Activated CD4-positive, alpha-beta T cell treated with anti-CD3 and anti-CD28 coated beads for 36 hours (primary cell): ENCODE measurements at places on chromosomes 2 and 18. TPM values are rescaled to one million over a fixed set of nuclear protein-coding genes. Genes with fewer than 3 reads are reported as not detected.

DNA sequence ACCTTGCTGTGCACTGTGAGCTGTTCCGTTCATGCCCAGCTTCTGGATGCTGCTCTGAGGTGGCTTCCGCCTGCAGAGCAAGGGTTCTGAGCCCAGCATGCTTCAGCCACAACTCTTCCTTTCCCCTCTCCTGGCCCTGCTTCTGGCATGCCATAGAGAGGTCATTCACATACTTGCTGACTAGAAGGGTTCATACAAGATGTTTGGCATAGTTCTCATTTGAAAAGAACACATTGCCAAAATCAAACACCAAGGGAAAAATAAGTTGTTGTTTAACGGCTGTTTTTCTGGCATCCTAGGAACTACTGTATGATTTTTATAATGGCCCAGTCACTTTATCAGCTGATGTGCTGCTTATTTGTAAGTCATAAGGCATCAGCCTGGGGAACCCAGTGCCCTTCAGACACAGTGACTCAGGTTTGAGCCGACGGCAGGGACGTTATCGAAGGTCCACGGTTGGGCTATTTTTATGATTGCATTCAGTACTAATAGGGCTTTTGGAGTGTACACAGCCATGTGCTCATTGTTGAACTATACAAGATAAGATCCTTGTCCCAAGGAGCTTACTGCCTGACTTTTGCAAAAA is 53.9 kb upstream of the CTAGE1 start:
- DNase-seq: no peak
- no peak overlapping the region for H3K27ac ChIP-seq
- no peaks in the 10 kb centered on the region for H3K4me1 ChIP-seq
- no peak overlapping the region for H3K4me3 ChIP-seq
- no peaks in the 10 kb centered on the region for H3K36me3 ChIP-seq

- H3K4me1 ChIP-seq: no peaks in the 10 kb centered on the region
- no peaks in the 10 kb centered on the region for H3K27me3 ChIP-seq
- no peaks in the 10 kb centered on the region for H3K36me3 ChIP-seq
- no peak overlapping the region for H3K4me3 ChIP-seq
- no peak for DNase-seq
- no peak overlapping the region for H3K27ac ChIP-seq
Measured at GRCh38 chr18:543447-544078, 36.6 kb upstream of the CETN1 start.

DNA sequence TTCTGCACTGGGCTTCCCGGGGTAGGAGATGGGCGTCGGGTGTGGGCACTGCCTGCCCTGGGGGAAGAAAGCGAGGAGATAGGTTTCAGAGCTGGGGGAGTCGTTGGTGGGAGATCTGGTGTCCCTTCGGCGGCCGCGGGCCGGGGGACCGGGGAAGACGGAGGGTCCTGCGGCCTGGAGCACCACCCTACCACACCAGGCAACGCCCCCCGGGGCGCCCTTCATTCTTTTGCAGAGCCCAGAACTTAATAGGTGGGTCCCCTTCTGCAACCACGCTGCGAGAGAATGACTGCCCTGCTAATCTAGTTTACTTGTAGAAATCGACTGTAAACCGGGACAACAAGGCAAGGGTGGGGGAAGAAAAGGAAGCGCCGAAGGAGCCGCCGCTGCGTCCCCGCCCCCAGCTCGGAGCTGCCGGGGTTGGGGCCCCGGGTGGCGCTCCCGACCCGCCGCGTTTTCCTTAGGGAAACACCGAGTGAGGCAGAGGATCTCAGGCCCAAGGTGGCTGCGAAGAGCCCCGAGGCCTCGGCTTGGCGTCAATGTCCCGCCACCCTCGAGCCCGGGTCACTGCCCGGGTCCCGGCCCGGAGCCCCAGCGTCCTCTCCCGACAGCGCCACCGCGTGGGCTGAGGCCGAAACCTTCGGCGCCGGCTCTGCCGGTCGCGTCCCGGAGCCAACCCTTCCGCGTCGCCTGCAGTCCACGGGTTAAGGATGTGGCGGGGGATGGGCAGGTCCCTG is 5.4 kb upstream of the SATB2 start:
- H3K27ac ChIP-seq: no peak overlapping the region
- H3K27me3 ChIP-seq: peaks cover 56% of the 10 kb centered on the region
- no peaks in the 10 kb centered on the region for H3K36me3 ChIP-seq
- peaks cover 18% of the 10 kb centered on the region for H3K4me1 ChIP-seq
- H3K4me3 ChIP-seq: peak overlapping the region; percentile 49

The MLPH gene
- total RNA-seq: 0.82 TPM

The DLX1 gene
- not detected for total RNA-seq

The MEP1B gene
- total RNA-seq: not detected

The CFC1 gene
- not detected for total RNA-seq

The CNDP1 gene
- not detected for total RNA-seq

DNA sequence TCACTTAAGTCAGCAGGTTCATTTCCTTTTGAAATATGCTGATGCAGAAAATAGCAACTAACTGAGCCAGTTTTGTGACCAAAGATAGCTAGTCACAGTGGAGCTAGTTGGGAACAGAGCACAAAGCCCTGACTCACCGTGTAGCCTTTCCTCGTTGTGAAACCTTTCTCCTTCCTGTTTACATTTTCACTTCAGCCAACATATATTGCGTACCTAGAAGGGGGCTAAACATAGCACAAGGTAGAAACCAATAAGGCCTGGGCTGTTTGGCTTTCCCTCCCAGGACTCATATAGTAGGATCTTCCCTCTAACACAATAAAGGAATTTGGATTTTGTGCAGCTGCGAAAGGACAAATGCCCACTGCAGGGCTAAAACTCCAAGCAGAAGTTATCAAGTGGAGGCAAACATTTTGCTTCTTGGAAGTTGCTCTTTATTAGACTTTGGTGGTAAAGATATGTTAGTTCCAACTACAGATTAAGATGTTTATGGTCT is 24.5 kb upstream of the LPIN2 start:
- H3K27me3 ChIP-seq: no peaks in the 10 kb centered on the region
- no peaks in the 10 kb centered on the region for H3K36me3 ChIP-seq
- peak; percentile 40 for DNase-seq
- H3K27ac ChIP-seq: no peak overlapping the region

DNA sequence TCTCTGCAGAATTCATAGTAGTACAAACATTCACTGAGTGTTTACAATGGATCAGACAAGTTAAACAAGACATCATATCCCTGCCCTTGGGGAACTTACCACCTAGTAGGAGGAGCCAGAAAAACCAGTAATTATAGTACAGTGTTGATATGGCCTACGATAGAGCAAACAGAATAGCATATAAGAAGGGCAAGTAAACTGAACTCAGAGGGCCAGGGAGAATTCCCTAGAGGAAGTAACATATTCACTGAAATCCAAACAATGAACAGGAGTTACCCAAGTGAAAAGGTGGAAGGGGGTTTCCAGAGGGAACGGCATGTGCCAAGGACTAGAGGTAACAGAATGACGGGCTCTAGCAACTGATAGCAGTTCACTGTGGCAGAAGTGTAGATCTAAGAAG is 34.1 kb downstream of the NHEJ1 start:
- no peaks in the 10 kb centered on the region for H3K27me3 ChIP-seq
- H3K4me3 ChIP-seq: no peak overlapping the region
- no peak for DNase-seq
- no peak overlapping the region for H3K27ac ChIP-seq

DNA sequence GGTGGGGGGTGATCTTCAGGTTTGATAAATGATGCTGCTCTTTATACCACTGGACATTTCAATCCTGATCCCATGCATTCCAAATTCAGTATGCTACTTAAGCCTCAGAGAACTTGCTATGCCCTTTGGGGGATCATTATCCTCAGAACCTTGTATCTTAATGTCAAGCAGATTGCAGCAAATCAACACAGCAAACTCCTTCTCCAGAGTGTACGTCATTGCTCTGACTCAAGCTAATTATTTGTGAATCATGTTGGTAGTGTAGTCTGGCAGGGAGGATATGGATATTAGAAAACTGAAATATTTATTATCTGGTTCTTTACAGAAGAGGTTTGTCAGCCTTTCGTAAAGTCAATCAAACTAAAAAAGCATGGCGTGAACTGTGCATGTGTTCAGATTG is 562.5 kb upstream of the FAM98A start:
- H3K4me3 ChIP-seq: no peak overlapping the region
- DNase-seq: no peak
- H3K36me3 ChIP-seq: no peaks in the 10 kb centered on the region
- H3K4me1 ChIP-seq: no peaks in the 10 kb centered on the region

DNA sequence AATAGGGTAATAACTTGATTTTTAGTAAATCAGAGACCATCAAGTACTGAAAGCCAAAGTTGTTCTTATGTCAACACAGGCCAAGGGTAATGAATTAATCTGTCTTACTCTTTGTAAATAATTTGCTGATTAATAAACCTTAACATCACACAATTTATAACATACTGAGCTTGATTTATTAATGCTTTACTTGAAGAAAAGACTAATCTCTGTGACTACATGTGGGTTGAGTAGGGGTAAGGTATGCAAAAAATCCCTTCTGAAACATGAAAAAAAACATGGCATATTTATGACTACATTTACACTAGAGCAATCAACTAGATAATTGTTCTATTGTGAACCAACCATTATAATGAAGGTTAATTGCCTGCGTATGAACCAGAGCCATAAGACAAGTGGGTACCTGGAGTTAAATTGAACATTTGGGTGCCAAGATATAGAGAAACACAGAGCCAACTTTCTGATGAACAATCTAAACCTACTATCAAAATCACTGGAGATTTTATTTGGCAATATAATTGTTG is 67.7 kb upstream of the GRB14 start:
- H3K4me3 ChIP-seq: no peak overlapping the region
- no peaks in the 10 kb centered on the region for H3K4me1 ChIP-seq
- DNase-seq: no peak
- H3K36me3 ChIP-seq: no peaks in the 10 kb centered on the region

The SH2D6 gene
- 2.2 TPM for total RNA-seq

- H3K36me3 ChIP-seq: no peaks in the 10 kb centered on the region
- H3K27me3 ChIP-seq: peaks cover 6% of the 10 kb centered on the region
- no peak overlapping the region for H3K27ac ChIP-seq
- H3K4me1 ChIP-seq: peaks cover 8% of the 10 kb centered on the region
- DNase-seq: no peak
Measured at GRCh38 chr2:219641390-219642068, 14.1 kb downstream of the SLC4A3 start.

GRCh38 chr2:191125646-191126045 is 25.1 kb downstream of the STAT4 start:
- peaks cover 41% of the 10 kb centered on the region for H3K36me3 ChIP-seq
- no peak overlapping the region for H3K27ac ChIP-seq
- H3K4me1 ChIP-seq: peaks cover 57% of the 10 kb centered on the region
- no peaks in the 10 kb centered on the region for H3K27me3 ChIP-seq
- no peak overlapping the region for H3K4me3 ChIP-seq
- no peak for DNase-seq

The PAX3 gene
- not detected for total RNA-seq

The CBLN2 gene
- not detected for total RNA-seq

DNA sequence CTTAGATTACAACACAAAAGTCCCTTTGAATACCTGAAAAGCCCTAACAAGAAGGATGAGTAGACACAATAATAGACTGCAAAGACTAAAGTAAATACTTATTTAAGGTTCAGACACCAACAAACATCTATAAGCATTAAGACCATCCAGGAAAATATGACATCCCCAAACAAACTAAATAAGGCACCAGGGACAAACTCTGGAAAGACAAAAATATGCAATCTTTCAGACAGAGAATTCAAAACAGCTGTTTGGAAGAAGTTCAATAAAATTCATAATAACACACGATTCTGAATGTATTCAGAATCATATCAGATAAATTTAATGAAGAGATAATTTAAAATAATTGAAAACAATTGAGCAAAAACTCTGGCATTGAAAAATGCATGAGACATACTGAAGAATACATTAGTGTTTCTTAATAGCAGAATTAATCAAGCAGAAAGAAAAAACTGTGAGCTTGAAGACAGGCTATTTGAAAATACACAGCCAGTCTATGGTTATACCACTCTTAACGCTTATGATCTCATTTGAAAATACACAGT is 1388.8 kb downstream of the DSC3 start:
- no peaks in the 10 kb centered on the region for H3K27me3 ChIP-seq
- H3K36me3 ChIP-seq: no peaks in the 10 kb centered on the region
- no peak for DNase-seq
- no peaks in the 10 kb centered on the region for H3K4me1 ChIP-seq

The CD226 gene
- 53.3 TPM for total RNA-seq

The LOXHD1 gene
- total RNA-seq: 0.07 TPM

DNA sequence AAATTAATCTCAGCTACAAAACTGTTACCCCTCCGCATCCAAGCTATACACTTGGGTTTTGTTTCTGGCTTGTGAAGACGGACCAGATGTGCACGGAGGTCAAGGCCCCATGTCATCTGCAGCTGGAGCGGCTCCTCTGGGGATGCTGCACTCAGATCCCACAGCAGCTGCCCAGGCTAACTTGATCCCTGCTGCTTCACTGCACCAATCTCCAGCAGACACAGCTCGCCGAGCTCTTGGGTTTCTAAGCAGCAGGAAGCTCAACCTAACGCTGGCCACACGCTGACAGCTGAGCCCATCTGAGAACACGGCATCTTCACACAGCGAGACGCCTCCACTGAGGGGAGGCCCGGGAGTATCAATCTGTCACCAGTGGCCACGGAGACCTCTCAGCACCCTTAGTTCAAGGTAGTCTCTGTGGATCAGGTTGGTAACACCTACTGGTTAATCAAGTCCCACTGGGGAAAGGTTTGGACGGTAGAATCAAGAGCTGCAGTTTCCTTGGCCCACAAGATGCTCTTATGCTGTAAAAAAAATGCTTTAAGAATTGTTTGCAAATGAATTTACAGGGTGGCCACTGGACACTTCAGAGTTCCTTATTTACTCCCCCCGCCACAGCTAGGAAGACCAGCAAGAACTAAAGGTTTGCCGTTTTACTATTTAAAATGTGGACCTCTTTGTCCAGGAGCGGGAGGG is 67.5 kb downstream of the EMILIN2 start:
- H3K27me3 ChIP-seq: no peaks in the 10 kb centered on the region
- H3K36me3 ChIP-seq: peaks cover 47% of the 10 kb centered on the region
- no peak overlapping the region for H3K27ac ChIP-seq
- H3K4me1 ChIP-seq: peaks cover 8% of the 10 kb centered on the region
- no peak overlapping the region for H3K4me3 ChIP-seq

DNA sequence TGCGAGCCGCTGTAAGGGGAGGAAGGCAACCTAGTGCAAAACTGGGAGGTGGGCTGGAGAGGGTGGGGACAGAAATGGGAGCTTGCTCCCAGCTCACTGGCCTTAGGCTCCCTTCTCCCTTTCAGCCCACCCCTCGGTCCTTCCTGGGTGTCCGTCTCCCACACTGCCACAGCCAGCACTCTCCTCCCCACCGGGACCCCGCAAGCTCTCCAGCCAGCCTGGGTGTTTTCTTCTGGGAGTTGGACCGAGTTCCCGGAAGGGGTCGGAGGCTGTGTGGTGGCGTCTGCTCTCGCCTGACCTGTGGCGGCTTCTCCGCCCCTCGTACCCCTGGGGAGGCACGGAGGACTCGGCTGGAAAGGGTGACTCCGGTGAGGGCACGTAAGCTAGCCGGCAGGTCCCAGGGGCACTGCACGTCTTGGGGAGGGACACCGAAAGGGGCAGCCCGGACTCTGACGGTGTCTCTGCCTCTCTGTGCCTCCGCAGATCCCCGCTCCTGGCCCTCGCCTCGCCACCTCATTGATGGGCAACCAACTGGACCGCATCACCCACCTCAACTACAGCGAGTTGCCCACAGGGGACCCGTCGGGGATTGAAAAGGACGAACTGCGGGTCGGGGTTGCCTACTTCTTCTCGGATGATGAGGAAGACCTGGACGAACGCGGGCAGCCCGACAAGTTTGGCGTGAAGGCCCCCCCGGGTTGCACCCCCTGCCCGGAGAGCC is 1.1 kb downstream of the LRATD1 start:
- H3K27ac ChIP-seq: no peak overlapping the region
- DNase-seq: peak; percentile 5
- H3K27me3 ChIP-seq: peaks cover 39% of the 10 kb centered on the region
- H3K4me1 ChIP-seq: peaks cover 5% of the 10 kb centered on the region
- H3K36me3 ChIP-seq: no peaks in the 10 kb centered on the region
